ENCODE measurements at places on chromosomes 6 and 20. TPM values are rescaled to one million over a fixed set of nuclear protein-coding genes. Genes with fewer than 3 reads are reported as not detected.

GRCh38 chr6:154841109-154841508 lies 107.9 kb downstream of the SCAF8 start:
- no peak overlapping the region for H3K27ac ChIP-seq
- no peak for DNase-seq
- H3K4me3 ChIP-seq: no peak overlapping the region

DNA sequence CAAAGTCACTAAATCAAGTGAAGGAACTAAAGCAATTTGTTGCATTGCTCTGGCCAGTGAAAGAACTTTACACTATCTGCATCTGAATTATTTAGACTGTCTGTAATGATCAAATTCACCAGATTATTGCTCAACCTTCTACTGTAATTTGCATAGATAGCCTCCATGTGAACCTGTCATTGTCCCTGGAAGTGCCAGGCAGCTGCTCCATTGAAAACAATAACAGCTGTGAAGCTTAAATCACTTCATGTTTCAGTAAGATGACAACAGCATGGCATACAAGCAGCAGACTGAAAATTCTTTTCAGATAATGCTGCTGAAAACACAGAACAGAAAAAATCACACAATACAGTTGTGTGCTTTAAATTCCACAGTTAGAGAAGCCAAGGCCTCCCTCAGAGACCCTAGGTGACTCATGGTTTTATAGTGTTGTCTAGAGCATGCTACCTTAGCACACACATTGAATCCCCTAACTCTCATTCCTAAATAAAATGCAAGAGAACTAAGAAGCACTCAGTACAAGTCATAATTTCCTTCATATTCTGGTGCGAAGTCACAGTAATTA lies 248.9 kb downstream of the TPBG start:
- no peak overlapping the region for H3K27ac ChIP-seq
- H3K4me1 ChIP-seq: peaks cover 35% of the 10 kb centered on the region
- DNase-seq: no peak
- no peaks in the 10 kb centered on the region for H3K27me3 ChIP-seq
- H3K36me3 ChIP-seq: no peaks in the 10 kb centered on the region
- no peak overlapping the region for H3K4me3 ChIP-seq

- H3K27ac ChIP-seq: no peak overlapping the region
- no peaks in the 10 kb centered on the region for H3K27me3 ChIP-seq
- H3K4me1 ChIP-seq: no peaks in the 10 kb centered on the region
- H3K36me3 ChIP-seq: no peaks in the 10 kb centered on the region
- no peak for DNase-seq
- no peak overlapping the region for H3K4me3 ChIP-seq
Measured at GRCh38 chr6:157443066-157443800, 62.2 kb downstream of the ZDHHC14 start.

DNA sequence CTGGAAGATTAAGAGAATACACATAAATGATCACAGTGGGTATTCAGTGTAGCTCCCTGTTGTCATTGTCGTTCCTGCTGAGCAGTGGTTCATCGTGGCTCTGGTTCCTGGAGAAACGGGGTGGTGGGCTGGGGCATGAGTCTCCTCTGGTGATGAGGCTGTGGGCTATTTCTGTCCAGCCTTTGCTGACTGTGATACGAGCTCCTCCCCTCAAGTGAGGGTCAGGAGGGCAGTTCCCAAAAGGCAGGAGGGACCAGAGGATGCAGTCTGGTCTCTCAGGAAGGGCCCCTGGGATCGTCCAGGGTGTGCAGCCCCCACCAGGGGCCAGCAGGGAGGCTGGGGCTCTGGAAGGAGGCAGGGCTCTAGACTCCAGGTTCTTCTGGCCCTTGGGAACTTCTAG lies 31.1 kb upstream of the DLGAP4 start:
- no peak for DNase-seq
- H3K4me1 ChIP-seq: peaks cover 7% of the 10 kb centered on the region
- H3K4me3 ChIP-seq: no peak overlapping the region
- H3K36me3 ChIP-seq: no peaks in the 10 kb centered on the region

GRCh38 chr6:137926207-137926731 lies 59.2 kb downstream of the TNFAIP3 start:
- no peaks in the 10 kb centered on the region for H3K36me3 ChIP-seq
- H3K27me3 ChIP-seq: no peaks in the 10 kb centered on the region
- no peak overlapping the region for H3K27ac ChIP-seq
- peaks cover 27% of the 10 kb centered on the region for H3K4me1 ChIP-seq
- DNase-seq: peak; percentile 64

DNA sequence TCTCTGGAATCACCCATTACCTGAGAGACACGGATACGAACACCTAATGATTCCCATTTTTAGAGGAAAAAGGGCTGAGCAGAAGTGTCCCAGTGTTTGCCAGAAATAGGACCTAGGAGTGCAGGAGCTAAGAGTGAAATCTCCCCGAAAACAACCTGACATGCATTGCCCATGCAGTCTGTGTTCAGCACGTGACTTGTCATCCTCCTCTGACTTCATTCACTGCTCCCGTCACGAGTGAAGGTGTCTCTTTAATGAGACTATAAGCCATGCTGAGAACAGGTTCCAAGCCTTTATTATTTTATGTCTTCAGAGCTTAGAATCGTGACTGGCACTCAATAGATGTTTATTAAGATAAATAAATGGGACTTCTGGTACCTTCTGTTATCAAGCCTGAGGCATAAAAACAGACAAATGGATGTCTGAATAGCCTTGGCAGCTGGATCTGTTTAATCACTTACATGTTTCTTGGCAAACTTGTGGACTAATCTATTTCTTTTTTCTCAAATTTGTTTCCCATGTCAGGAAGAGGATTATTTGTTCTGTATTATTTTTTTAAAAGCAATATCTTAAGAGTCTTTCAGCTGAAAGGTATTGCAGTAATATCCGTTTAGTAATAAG lies 3.7 kb upstream of the MLIP start:
- H3K4me3 ChIP-seq: no peak overlapping the region
- H3K27ac ChIP-seq: no peak overlapping the region
- no peak for DNase-seq
- peaks cover 15% of the 10 kb centered on the region for H3K4me1 ChIP-seq
- H3K27me3 ChIP-seq: no peaks in the 10 kb centered on the region
- no peaks in the 10 kb centered on the region for H3K36me3 ChIP-seq

GRCh38 chr20:14879020-14879697 lies 541.7 kb upstream of the FLRT3 start:
- no peaks in the 10 kb centered on the region for H3K27me3 ChIP-seq
- no peak overlapping the region for H3K27ac ChIP-seq
- H3K36me3 ChIP-seq: no peaks in the 10 kb centered on the region
- H3K4me1 ChIP-seq: no peaks in the 10 kb centered on the region
- DNase-seq: no peak

- no peak overlapping the region for H3K4me3 ChIP-seq
- H3K27me3 ChIP-seq: no peaks in the 10 kb centered on the region
- H3K4me1 ChIP-seq: peaks cover 34% of the 10 kb centered on the region
- H3K36me3 ChIP-seq: no peaks in the 10 kb centered on the region
Measured at GRCh38 chr6:98529364-98529763, 305.0 kb upstream of the POU3F2 start.

DNA sequence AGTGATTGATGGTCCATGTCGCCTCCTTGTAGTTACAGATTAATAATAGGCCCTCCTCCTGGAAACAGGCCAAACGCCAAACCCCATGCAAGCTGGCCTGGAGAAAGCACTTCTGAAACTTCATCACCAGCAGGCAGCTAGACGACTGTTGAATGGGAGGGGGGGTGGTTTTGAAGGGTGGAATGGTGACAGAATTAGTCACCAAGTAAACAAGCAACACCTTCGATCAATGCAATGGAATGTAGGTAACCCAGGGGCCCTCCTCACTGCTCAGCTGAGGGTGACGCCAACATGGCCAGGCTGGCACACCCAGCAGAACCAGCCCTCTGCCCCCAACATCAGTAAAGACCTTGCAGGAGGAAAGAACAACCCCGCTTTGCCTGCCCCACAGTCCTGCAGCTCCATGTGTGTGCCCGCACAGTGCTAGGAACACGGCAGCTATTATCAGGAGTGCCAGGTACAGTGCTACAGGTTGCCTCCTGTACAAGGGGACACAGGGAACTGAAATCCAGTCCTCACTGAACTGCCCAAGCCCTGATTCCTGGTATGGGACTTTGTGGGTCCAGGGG lies 2.7 kb downstream of the BCAS1 start:
- H3K36me3 ChIP-seq: no peaks in the 10 kb centered on the region
- H3K27ac ChIP-seq: no peak overlapping the region
- no peaks in the 10 kb centered on the region for H3K4me1 ChIP-seq

DNA sequence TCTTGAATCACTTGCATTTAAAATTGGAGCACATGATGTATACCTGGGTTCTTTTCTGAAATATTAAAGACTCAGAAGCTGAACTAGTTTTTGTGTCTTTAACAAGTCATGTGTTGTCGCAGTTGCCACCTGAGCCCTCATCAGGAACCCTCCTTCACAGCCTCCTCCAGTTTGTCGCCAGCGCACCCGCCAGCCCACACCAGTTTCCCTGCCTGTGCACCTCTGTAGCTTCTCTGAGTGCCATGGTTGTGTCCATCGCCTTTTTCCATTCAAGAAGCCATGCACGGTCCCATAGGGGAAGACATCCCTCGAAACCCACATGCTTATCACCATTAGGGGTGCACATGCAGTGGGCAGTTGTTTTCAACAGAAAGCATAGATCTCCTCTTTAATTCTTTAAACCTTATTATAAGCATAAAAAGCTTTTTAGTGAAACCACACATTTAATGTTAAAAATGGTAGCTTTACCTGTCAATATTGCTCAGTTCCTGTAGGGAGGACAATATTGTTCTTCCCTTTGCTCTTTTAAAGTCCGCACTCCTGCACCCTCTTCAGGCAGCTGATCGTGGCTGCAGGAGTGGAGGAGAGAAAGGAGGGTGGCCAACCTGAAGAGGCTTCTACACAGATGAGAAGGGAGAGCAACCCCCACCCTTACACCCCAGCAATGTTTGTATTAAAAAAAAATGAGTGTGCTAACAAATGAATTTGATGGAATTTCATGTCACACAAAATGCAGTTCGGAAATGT lies 121.9 kb downstream of the CFAP61 start:
- H3K4me1 ChIP-seq: no peaks in the 10 kb centered on the region
- no peak for DNase-seq
- H3K27me3 ChIP-seq: no peaks in the 10 kb centered on the region
- no peak overlapping the region for H3K27ac ChIP-seq

DNA sequence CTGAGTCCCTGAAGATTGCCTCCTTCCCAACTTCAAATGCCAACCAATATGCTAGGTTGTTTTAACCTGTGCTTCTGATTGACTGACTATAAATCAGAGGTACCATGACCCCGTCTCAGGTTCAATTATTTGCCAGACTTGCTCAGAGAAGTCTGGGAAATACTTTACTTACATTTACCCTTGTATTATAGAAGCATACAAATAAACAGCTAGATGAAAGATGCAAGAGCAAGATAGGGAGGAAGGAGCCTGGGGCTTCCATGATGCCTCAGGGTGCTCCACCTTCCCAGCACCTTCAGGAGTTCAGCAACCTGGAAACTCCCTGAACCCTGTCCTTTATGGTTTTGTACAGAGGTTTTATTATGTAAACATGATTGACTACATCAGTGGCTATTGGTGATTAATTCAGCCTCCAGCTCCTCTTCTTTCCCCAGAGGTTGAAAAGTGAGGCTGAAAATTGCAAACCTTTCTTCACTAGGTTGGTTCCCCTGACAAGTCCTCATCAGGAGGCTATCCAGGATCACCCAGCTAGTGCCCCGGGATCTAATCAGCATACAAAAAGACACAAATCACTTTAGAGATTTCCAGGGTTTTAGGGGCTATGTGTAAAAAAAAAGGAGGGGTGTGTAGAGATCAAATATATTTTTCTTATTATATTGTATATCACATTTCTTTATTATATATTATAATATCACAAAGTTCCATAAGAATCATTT lies 547.7 kb downstream of the EPM2A start:
- no peak overlapping the region for H3K27ac ChIP-seq
- no peaks in the 10 kb centered on the region for H3K4me1 ChIP-seq
- no peak overlapping the region for H3K4me3 ChIP-seq
- H3K36me3 ChIP-seq: no peaks in the 10 kb centered on the region
- no peaks in the 10 kb centered on the region for H3K27me3 ChIP-seq
- no peak for DNase-seq

The GNAS-AS1 gene
- 5.8 TPM for total RNA-seq

The FOXF2 gene
- total RNA-seq: not detected
